ENCODE measurements at places on chromosomes 16 and 17.

DNA sequence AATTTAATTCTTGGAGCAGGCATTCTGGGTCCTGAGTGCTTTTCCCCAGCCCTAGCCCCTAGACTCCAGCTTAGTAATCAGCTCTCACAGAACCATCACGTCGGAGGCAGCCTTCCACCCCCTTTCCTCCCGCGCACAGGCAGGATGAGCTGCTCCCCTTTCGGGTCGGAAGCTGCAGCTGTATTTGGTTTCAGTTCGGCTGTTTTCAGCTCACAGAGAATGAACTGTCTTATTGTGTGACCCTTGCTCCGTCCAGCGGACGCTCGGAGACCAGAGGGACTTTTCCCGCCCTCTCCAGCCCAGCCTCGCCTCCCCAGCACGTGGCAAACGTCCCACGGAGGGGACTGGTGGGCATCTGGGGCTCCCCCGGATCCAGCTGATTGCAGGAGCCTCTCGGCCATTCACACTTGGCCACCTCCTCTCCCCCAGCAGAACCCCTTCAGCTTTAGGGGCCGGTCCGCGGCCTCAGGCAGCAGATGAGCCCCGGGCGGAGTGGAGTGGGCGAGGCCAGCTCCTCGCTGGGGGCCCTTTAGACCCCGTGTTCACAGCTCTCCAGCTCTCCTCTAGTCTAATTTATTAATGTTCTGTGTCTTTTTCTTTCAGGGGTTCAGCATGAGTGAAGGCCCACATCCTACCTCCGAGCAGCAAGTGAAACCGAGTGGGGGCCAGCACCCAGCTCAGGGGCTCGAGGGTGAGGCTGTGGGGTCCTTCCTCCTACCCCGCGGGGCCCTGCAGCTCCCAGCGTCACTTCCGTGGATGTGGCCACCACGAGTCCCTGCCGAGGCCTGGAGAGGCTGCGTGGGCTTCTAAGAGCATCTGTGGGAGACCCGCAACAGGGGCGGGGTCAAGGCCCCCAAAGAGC, 863 bp upstream of the UTS2R start:
- peaks cover 12% of the 10 kb centered on the region for H3K4me1 ChIP-seq
- H3K27ac ChIP-seq, result no peak overlapping the region
- DNase-seq, result no peak

DNA sequence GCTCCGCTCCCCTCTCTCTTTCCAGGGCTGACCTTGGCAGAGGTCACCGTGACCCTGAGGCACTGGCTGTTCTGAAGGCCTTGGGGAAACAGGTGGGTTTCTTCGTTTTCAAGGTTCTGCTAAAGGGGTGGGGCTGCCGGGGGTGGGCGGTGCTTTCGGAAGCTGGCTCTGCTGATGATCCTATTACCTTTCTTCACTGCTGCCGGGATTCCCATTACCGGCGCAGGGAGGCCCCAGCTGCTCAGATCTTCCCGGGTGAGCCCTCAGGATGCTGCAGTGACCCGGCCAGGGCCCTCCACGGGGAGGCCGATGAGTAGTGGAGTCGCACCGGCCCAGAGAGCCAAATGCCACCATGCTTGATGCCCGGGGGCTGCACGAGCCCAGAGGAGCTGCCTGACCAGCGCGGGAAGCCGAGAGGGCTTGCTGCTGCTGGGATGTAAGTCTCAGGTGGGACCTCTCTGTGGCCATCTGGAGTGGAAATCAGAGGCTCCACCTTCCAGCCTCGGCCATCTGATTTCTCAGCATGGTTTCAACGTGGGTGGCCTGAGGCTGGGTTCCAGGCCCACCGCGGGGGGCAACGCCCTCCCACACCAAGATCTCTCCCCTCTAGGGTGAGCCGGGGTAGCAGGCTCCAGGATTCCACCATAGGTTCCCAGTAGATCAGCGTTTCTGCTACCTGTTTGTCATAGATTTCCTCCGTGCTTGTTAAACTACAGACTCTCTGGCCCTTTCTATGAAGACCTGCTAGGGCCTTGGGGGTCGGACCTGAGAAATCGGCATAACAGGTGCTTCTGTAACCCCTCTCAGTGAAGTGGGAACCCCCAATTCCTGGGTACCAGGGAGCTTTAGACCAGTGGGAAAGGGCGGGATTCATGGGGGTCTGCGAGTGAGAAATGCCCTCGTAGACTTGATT, 21.6 kb upstream of the ADCY7 start:
- no peak for DNase-seq
- H3K27ac ChIP-seq, result no peak overlapping the region
- H3K4me1 ChIP-seq, result peaks cover 22% of the 10 kb centered on the region
- no peak overlapping the region for H3K4me3 ChIP-seq
- H3K36me3 ChIP-seq, result no peaks in the 10 kb centered on the region

DNA sequence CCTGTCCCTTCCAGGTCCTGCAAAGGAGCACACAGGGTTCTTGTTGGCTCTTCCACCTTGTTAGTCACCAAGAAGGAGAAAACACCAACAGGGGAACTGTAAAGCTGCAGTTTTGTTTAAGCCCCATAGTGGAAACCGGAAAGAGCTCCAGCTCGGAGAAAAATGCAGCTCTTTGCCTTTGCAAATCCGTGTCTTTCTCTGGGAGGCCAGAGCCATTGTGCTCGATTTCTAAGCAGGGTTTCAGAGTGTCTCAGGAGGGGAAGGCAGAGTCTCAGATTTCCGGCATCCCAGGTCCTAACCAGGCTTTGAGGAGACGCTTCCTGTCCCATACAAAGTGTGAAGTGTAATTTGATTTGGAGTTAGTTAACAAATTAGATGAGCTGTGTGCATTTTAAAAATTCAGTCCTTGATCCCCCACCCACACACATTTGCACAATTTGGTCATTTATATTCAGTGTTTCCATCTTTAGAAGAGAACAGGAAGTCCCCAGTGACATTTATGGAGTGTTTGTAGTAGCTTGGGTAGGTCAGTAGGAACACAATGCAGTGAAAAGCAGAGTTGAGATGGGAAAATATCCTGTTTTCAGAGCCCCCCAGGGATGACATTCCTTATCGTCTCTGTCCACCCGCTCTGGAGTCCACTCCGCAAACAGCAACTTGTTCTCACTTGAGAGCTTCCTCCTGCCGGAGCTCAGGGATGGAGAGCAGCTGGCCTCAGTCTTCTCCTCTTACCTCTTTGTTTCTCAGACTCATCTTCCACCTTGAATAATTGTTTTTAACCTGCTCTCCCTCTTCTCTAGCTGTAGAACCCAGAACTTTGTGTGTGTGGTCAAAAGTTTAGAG, 331.9 kb downstream of the SEC14L1 start:
- H3K27me3 ChIP-seq, result no peaks in the 10 kb centered on the region
- H3K36me3 ChIP-seq, result peaks cover 6% of the 10 kb centered on the region
- H3K4me1 ChIP-seq, result peaks cover 79% of the 10 kb centered on the region
- H3K27ac ChIP-seq, result peak overlapping the region; percentile 65

- no peak overlapping the region for H3K27ac ChIP-seq
- peaks cover 8% of the 10 kb centered on the region for H3K4me1 ChIP-seq
- DNase-seq, result no peak
- peaks cover 11% of the 10 kb centered on the region for H3K36me3 ChIP-seq
- H3K4me3 ChIP-seq, result no peak overlapping the region
Measured at GRCh38 chr17:66695098-66695497, 139.8 kb upstream of the CACNG5 start.

DNA sequence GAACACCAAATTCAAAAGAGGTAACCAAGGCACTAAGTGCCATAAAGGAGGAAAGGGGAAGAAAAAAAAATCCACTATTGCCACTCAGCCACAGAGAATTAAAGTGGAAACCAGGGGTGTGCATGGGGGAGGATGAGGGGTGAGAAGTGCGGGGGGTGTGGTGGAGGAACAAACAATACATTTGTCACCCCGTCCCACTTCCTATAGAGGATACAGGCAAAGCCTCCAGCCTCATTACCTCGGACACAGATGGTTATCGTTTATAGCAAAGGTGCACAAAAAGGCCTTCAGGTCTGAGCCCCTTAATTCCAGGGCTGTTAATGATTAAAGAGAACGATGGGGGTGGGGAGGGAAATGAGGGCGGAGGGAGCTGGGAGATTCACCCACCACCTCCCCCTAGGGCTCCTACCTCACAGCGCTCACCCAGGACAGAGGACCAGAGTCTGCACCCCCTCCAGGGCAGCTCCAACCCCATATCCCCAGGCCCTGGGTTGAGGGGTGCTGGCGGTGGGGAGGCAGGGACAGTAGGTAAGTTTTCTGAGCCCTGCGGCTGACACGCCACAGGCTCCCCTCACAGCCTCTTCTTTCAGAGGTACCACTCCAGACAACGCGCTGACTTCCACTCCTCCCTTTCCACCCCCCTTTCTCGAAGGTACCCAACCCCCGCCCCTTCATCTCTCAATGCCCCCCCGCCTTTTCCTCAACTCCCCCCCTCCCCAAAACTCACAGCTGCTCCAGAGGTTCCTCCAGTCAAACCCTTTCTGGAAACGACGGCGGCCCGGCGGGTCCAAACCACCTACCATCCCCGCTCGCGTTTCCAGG, 470 bp downstream of the DCUN1D3 start:
- DNase-seq, result no peak
- peak overlapping the region; percentile 43 for H3K27ac ChIP-seq
- peaks cover 33% of the 10 kb centered on the region for H3K4me1 ChIP-seq
- H3K36me3 ChIP-seq, result no peaks in the 10 kb centered on the region
- peak overlapping the region; percentile 76 for H3K4me3 ChIP-seq

DNA sequence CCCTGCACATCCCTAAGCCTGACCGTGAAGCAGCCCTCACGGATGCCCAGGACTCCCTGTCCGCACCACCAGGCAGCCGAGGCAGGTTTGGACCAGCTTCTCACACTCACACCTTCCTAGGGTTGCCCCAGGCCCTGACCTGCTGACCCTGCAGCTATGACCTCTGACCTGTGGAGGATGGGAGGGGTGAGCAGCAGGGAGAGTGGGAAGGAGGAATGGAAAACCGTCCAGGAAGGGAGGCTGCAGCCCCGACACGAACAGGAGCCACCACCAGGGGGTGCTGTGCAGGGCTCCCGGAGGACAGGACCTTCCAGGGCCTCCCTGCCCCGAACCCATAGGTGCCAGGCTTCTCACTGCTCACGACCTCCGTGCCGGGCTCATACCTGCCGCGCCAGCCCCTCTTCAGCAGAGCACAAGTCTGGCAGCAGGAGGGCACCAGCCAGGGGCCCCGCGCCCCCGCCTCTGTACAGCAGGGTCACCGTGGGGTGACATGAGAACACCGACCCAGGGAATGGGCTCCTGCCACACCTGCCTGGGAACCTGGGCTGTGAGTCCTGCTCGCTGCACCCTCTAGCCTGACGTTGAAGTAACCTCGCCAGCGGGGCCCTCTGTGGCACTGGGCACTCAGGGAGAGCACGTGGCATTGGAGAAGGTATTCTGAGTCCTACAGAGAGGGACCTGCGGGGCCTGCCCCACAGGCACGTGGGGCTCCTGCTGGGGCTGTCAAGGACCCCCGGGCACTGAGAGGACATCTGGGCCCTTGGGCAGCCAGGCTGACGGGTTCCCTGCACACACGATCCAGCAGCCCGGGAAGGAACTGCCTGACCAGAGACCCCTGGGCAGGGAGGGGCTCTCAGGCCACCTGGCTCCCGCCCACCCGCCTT, 37.6 kb downstream of the CTU2 start:
- DNase-seq, result peak; percentile 67
- H3K27ac ChIP-seq, result no peak overlapping the region
- peaks cover 23% of the 10 kb centered on the region for H3K36me3 ChIP-seq
- H3K4me1 ChIP-seq, result peaks cover 10% of the 10 kb centered on the region
- H3K27me3 ChIP-seq, result no peaks in the 10 kb centered on the region

- no peak overlapping the region for H3K27ac ChIP-seq
- peaks cover 24% of the 10 kb centered on the region for H3K4me1 ChIP-seq
- no peaks in the 10 kb centered on the region for H3K27me3 ChIP-seq
- peak overlapping the region; percentile 12 for H3K4me3 ChIP-seq
- no peak for DNase-seq
Measured at GRCh38 chr17:17044846-17045561, 2.7 kb downstream of the MPRIP start.

DNA sequence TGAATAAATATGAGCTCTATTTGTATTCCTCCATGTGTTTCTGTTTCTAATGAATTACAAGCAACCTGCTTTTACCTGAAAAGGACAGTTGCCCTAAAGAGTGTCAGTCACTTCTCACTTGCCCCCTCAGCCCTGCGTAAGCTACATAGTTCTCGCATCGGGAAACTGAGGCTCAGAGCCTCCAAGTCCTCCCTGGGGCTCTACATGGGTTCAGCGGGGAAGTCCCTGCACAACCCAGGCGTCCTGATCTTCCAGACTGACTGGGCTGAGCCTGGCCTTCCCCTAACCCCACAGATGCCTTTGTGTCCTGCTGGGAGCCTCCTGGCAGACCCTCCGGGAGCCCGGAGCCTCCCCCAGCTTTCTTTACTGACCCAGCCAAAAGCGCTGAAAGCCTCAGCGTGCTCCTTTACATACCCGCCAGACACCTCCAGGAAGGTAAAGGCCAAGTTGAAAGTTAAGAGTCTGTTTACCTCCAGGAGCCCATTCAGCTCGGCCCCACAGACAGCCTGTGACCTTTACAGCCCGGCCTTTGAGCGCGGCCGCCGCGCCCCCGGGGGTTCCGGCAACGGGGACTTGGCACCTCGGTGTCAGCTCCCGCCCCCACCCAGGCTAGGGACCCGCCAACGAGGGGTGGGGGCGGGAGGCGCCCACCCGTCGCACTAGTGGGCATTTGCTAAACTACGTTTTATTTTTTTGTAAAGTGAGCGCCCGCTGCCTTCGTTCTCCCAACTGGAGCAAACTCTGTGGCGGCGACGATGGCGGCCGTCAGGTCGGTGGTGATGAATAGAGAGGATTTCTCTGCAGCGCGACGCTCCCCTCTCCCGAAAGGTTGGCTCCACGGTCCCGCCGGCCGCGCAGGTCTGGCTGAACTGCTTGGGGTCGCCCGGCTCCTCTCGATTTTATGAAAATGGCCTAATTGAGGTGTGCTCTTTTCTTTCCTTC, 4.4 kb upstream of the HOXB13 start:
- no peak overlapping the region for H3K27ac ChIP-seq
- no peaks in the 10 kb centered on the region for H3K36me3 ChIP-seq
- peaks cover 27% of the 10 kb centered on the region for H3K27me3 ChIP-seq
- no peaks in the 10 kb centered on the region for H3K4me1 ChIP-seq
